ENCODE measurements at places on chromosomes 12 and 14. TPM values are rescaled to one million over a fixed set of nuclear protein-coding genes. Genes with fewer than 3 reads are reported as not detected.

DNA sequence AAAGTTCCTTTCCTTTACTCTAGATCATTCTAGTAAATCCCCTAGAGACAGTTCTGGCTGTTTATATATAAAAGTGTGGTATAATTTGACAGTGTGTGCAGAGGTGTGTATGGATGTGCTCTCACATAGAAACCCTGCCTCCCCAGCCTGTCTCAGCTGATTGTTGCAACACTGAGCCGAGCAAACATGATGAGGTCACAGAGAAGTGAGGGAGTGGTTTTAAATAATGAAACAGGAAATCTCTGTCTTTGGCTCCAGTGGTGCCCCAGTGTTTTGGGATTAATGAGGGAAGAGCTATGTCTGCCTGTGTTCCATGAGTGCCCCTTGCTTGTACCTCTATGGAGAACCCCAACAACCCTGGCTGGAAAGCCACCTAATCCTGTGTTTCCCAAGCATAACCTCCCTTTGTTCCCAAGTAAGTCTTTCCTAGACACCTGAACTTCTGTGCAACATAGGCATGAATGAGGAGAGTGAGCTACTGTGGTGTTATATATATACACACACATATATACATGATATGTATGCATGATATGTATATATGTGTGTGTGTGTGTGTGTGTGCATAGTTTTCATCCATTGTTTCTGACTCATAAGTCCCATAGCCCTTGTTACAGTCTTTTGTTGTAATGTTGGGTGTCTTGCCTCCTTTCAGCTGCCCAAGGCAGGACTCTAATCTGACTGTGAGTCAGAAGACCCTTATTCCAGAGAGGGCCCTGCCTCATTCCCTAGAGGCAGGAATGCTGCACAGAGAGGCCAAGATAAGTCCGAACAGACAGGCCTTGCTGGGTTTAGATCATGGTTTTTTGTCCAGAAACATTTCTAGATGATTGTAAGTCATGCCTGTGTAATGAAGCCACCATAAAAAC is 18.0 kb downstream of the TRAF3 start:
- no peak for DNase-seq

- no peak for DNase-seq
Observed at GRCh38 chr12:14962797-14963196, 1.4 kb upstream of the ARHGDIB start.

GRCh38 chr12:66140731-66141130 is 10.2 kb upstream of the LLPH start:
- DNase-seq = no peak

DNA sequence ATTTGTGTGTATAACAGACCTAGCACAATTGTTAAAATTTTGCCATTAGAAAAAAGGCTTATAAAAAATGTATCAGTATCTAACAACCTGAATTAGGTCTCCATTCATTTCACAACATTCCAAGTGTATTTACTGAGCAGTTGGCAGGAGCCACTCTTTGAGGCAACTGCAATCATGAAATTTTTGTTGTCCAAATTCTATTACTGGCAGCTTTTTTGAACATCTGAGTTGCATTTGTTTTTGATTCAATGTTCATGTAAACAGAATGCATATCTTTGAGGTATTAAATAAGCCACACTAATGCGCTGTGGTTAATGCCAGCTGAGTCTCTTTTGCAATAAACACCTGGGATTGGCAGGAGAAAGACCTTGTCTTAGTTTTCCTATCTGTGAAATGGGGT is 8.7 kb downstream of the KITLG start:
- no peak for DNase-seq

DNA sequence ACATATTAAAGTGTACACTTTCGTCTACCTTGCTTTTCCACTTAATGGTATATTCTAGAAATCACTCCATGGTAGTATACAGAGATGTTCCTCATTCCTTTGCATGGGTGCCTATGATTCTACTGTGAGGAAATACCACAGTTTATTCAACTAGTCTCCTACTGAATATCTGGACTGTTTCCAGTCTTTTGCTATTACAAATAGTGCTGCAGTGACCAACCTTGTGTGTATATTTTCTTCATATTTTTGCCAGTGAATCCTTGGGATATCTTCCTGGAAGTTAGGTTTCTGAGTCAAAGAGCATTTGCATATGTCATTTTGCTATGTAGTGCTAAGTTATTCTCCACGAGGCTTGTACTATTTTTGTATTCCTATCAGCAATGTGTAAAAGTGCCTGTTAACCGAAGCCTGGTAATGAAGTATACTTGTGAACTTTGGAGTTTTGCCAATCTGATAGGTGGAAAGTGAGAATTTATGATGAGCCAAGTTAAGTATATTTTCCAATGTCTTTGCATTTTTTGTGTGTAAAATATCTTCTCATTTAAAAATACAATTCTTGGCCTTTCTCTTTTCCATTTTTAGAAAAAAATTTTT is 31.3 kb upstream of the TMEM263 start:
- DNase-seq = no peak

DNA sequence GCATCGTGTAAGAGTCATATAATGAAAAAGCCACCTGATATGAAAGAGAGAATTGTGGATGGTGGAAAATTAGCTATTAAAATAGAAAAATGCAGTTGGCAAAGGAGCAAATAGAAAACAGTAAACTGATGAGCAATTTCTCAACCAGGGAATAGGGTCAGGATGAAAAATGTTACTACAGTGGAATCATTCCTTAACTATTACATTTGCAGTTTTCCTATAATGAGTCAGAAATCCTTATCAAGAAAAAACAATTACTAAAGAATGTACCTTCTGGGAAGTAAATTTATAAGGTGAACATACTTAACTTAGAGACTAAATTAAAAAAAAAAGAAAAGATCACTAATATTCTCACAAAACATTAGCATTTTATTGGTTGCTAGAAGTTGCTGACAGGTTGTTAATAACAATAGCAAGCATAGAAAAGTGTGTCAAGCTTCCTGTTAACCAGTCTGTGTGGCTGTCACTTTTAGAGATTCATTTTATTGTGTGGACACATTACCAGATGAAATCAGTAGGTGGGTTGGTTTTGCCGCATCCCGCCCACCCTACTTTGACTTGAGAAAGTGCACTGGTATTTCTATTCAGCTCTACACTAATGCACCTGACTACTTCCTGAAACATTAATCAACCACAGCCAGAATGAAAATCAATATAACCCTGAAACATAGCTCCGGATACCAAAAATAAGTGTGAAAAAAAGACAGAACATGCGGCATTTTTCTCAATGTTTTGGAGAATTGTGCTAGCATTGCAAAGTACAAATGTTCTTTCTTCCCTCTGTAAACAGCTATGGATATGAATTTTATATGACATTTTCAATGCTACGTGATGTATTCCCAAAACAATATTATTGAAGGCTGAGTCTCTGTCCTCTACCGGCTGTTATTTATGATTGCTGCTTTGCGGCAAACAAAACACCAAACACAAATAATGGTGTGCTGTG is 576.7 kb downstream of the SLC16A7 start:
- DNase-seq = no peak

- no peak for DNase-seq
Observed at GRCh38 chr12:132942611-132943010, 13.5 kb downstream of the ZNF605 start.

GRCh38 chr14:25765909-25766308 is 716.0 kb upstream of the STXBP6 start:
- DNase-seq = no peak

- peak; percentile 73 for DNase-seq
Observed at GRCh38 chr12:19404242-19404880, 34.9 kb upstream of the AEBP2 start.

DNA sequence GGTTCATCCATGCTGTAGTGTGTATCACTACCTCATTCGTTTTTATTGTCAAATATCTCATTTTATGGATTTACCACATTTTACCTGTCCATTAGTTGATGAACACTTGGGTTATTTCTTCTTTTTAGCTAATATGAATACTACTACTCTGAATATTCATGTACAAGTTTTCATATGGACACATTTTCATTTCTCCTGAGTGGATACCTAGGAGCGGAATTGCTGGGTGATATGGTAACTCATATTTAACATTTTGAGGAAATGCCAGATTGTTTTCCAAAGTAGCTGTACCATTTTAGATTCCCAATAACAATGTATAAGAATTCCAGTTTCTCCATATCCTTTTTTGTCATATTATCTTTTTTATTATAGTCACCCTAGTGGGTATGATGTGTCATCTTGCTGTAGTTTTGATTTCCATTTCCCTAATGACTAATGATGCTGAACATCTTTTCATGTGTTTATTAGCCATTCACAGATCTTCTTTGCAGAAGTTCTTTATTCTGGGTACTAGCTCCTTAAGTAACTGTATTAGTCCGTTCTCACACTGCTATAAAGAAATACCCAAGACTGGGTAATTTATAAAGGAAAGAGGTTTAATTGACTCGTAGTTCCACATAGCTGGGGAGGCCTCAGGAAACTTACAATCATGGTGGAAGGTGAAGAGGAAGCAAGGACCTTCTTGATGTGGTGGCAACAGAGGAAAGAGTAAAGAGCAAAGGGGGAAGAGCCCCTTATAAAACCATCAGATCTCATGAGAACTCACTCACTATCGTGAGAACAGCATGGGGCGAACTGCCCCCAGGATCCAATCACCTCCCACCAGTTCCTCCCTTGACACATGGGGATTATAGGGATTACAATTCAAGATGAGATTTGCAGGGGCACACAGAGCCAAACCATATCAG is 11.9 kb downstream of the NRDE2 start:
- no peak for DNase-seq

DNA sequence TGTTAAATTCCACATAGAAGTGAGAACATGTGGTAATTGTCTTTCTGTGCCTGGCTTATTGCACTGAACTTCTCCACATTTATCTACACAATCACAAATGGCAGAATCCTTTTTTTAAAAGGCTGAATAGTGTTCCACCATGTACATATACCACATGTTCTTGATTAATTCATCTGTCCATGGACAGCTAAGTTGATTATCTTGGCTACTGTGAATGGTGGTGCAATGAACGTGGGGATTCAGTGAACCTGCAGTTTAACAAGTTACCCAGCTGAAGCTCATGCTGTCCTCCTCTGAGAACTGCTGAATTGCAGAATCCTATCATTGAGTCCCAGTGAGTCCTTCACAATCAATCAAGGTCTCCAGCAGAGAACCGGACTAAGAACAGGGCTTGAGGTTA is 74.9 kb downstream of the TBK1 start:
- DNase-seq = no peak

DNA sequence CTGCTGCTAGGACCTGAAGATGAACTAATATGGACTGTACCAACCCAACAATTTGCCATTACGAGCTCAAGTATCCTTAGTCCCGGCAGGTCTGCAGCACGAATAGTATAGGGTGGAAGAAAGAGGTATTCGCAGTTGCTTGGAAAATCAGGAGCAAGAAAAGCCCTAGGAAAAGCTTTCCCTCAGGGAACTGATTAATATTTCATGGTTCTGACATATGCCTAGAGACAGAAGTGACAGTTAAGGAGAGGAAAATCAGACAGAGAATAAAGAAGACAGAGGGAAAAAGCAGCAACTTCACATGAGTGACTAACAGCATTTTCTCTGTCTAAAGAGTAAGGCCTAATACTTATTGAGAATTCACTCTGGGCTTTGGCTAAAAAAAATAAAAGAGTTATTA is 602.9 kb upstream of the ATP2B1 start:
- no peak for DNase-seq

- no peak for DNase-seq
Observed at GRCh38 chr14:32574269-32574668, 245.2 kb downstream of the AKAP6 start.

- DNase-seq = no peak
Observed at GRCh38 chr14:99023371-99023770, 248.6 kb downstream of the BCL11B start.

DNA sequence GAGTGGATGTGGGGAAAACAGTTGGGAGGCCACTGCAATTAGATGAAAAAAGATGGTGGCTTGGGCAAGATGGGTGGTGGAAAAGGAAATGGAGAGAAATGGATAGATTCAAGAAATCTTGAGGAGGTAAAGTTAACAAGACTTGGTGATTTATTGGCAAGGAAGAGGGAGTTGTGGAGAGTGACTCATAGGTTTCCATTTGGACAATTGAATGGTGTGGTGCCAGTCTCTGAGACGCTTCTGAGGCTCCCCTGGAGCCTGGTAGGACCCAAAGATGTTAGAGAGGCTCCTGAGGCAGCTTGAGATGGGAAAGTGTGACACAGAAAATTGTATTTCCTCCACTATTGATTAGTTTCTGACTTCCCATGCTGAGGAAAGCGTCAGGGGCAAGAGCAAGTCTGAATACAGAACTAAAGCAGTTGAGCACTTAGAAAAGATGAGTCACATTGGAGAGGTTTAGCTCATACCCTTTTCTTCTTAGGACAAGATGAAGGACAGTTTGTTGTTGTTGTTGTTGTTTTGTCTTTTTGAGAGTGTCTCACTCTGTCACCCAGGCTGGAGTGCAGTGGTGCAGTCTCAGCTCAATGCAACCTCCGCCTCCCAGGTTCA is 4.5 kb downstream of the PRPF40B start:
- no peak for DNase-seq

GRCh38 chr12:80620281-80620680 is 87.2 kb upstream of the MYF6 start:
- DNase-seq = no peak

DNA sequence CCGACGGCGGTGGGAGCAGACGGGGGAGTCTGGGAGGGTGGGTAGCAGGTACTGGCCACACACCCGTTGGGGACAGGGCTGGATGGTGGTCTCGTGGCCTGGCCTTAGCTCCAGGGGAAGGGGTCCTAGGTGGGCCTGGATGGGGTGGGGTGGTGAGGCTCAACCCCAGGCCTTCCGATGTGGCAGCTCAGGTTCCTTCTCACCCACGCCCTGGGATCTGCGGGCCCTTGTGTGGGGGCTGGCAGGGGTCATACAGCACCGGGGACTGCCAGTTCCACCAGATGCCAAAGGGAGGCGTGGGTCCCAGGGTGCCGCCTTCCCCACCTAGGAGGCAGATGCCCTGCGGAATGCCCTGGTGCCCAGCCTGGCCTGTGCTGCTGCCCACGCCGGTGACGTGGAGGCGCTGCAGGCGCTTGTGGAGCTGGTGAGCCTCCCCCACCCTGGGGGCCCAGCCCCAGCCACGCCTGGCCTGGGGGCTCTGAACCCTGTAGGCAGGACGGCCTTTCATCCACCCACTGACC is 21.0 kb downstream of the ASPG start:
- peak; percentile 57 for DNase-seq

DNA sequence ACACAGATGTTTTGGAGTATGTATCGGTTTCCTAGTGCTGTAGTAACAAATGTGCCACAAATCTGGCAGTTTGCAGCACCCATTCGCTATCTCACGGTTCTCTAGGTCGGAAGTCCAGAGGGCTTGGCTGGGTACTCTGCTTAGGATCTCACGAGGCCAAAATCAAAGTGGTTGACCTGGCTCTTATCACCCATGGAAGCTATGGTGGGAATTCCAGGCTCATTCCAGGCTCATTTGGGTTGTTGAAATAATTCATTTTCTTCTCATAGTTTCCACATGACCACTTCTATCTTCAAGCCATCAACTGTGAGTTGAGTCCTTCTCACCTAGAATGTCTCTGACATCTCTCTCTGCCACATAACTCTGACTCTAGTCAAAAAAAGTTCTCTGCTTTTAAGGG is 431.0 kb upstream of the TMPO start:
- DNase-seq = no peak

- DNase-seq = no peak
Observed at GRCh38 chr12:114846771-114847170, 162.8 kb upstream of the TBX3 start.

Gene ADAMTS20
- total RNA-seq = not detected

Gene AKAP3
- 1.8 TPM for total RNA-seq

Gene PLA2G1B
- total RNA-seq = 1.9 TPM

Gene KLRD1
- 33.5 TPM for total RNA-seq

Gene FOXG1
- not detected for total RNA-seq

Gene CMTM5
- total RNA-seq = 4.5 TPM

Gene SMOC1
- total RNA-seq = 86.6 TPM

Gene RHEBL1
- 2.9 TPM for total RNA-seq

Gene CD27
- total RNA-seq = 53.9 TPM

Gene USP44
- 3.5 TPM for total RNA-seq

Gene GSC
- total RNA-seq = not detected

Gene PHLDA1
- 22.5 TPM for total RNA-seq

All from spleen (tissue), 13 donors.